Stimulated activated naive CD4-positive, alpha-beta T cell treated with Interleukin-2 at 50 U/mL for 16 hours (primary cell): ENCODE measurements at places on chromosomes 13 and 19.

DNA sequence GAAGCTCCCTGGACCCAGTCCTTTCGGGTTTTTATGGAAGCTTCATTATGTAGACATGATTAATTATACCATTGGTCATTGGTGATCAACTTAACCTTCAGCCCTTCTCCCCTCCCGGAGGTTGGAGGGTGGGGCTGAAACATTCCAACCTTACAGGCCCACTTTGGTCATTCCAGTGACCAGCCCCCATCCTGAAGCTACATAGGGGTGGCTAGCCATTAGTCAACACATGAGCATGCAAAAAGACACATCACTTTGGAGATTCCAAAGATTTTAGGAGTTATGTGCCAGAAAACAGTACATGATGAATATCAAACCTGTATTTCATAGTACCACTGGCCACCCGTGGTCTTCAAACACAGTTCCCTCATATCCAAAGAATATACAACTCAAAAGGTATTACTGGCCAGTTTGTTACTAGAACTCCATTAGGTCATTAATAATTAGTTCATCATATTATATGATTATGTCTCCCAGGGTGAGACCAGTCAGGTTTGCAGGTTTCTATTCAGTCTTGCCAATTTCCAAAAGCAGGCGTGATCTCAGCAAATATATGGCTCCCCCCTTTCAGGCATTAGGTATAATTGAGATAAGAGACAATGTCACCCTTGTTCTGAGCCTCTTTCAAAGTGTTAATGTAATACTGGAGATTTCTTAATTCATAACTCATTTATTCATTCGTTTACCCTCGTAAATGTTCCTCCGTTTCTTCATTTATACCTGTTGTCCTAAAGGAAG is 11.1 kb downstream of the PPP5C start:
- DNase-seq, result no peak

DNA sequence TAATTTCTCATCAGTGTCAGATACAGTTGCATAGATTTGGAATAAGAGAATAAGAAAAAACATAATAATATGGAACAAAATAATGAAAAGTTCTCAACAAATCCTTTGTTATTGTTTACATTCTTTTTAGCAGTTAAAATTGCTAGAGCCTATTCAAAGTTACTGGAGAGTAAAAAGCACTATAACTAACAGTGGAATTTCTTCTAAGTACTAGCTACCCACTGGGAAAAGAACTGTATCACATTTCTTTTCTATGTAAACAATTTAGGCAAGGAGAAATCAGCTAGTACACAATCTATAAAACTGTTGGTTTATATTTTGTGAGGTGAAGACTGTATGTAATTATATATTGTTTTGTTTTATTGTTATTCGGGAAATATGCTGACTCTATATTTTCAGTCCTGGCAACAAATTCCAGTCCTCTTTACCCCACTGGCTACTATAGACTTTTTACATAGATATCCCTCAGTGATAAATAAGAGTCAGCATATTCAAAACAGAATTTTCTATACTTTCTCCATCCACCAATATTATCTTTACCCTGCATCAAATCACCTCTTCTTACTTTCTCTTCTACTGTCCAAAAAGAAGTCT is 222.0 kb downstream of the PCDH9 start:
- no peak for DNase-seq

GRCh38 chr13:27972478-27972820 is 3.3 kb upstream of the CDX2 start:
- DNase-seq, result no peak

DNA sequence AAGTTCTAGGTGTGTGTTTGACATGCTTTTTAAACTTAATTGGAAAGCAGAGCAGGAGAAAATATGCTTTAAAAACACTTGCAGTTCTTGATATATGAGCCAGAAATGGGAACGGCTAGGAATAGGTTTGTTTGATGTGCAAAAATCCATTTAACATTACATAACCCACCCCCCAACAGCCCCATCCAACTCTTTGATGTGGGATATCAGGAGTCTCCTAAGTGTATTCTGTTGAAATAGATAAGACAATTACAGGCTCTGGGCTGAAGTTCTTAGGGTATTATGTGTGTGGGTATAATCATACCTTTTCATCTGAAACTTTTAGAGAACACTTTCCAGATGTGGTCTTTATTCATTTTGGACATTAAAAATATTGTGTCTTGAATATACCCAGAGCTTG is 240.4 kb upstream of the CSNK1A1L start:
- DNase-seq, result no peak

GRCh38 chr19:57803594-57804325 is 11.0 kb downstream of the ZNF552 start:
- no peak for DNase-seq

- no peak for DNase-seq
These were observed 29.4 kb downstream of the CCNE1 start for GRCh38 chr19:29841209-29841558.

- no peak for DNase-seq
These were observed 52.4 kb downstream of the LATS2 start for GRCh38 chr13:21009036-21009435.

- no peak for DNase-seq
These were observed 2674.7 kb upstream of the PCDH20 start for GRCh38 chr13:64090311-64090710.

DNA sequence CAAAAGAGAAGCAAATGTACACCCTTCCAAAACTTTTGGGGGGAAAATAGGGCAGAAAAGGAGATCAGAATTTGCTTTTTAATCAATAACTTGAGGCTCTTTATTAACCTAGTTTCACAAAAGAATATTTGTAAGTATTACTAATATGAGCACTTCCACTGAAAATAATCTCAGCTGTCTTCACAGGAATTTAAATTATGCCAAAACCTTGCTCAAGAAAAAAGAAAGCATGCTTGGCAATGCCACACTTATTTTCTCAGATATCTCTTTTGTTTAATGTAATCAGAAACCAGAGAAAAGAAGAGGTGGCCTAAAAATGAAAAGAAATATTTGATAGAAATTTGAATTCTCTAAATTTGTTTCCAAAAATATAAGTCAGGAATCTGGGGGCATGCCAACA is 234.9 kb upstream of the GPC6 start:
- DNase-seq, result no peak

- no peak for DNase-seq
These were observed 353.1 kb downstream of the ENOX1 start for GRCh38 chr13:43433691-43434141.

DNA sequence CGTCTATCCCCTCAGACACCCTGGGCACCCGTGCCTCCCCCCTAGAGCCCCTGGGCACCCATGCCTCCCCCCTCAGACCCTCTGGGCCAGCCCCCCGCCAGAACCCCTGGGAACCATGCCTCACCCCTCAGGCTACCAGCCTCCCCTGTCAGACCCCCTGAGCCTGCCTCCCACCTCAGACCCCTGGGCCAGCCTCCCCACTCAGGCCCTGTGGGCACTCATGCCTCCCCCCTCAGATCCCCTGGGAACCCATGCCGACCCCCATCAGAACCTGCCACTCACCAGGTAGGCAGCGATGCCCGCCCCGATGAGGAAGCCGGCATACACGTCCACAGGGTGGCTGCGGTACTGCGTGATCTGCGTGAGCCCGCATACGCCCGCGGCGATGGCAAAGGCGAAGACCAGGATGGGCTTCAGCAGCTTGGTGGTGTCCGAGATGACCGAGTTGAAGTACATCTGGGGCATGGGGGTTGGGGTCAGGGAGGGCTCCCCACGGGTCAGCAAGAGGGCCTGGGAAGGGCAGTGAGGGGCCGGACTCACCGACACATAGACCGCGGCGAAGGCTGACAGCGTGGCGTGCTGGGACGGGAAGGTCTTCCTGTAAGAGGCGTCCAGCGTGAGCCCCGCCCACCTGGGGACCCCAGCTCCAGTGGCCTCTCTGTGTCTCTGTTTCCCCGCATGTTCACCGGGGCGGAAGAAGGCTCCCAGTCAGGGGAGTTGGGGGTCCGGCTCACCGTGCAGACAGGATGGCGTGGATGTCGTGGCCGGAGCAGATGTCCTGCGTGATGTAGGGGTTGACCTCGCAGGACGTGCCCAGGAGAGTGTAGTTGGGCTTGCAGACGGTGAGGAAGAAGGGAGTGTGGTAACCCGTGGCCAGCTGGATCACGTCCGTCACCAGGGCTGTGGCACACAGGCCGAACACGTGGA is 7.3 kb downstream of the PLPPR3 start:
- DNase-seq, result no peak

DNA sequence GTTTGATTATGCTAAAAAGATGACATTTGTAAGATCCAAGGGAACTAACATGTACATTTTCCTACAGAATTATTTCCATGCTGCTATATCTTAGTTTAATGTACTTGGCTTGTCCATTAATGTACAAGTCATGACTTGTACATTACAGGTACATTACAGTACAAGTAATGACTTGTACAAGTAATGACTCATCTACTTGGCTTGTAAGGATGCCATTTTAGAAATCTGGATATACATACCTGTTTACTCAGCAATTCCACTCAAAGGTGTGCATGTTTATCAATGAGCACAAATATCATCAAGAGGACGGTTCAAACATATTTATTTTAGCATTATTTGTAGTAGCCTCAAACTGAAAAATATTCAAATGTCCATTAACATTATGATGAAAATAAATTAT is 87.0 kb upstream of the TRPC4 start:
- no peak for DNase-seq

- no peak for DNase-seq
These were observed 10.6 kb downstream of the FUT6 start for GRCh38 chr19:5828661-5829566.

DNA sequence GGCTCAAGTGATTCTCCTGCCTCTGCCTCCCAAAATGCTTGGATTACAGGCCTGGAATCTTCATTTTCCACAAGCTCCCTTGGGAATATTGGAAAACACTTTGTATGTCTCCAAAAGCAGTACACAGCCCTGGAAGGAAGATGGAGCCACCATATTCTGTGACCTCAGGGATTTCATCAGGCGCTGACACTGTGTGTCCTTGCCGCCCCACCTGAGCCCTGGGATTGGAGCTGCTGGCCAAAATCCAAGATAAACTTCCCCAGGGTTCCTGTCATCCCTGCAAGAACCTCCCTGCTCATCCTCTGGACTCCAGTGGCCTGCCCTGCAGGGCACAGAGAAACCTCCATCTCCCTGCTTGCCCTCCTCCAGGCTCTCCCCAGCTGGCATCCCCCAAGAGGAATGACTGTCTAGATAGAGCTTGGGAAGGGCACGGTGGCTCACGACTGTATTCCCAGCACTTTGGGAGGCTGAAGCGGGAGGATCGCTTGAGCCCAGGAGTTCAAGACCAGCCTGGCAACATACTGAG is 1.3 kb upstream of the GNG7 start:
- no peak for DNase-seq

DNA sequence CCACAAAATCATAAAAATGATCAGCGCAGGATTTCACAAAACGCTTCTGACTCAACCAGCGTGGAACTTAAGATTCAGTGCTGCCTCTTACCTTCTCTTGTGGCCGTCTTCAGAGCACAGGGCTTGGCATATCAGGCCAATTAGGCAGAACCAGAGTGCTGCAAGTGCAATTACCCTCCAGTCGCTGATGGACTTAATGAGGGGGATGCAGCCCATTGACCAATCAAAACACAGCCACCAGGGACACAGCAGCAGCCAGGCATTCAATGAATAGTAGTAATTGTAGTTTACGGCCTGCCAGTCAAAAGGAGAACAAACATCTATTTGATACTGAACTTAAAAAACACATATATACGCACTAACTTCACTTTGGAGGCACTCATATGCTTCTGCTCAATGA is 38.2 kb downstream of the TMTC4 start:
- DNase-seq, result no peak

- DNase-seq, result peak; percentile 13
These were observed 1.4 kb upstream of the MEGF8 start for GRCh38 chr19:42323852-42324654.

- no peak for DNase-seq
These were observed at the start of gene ZNF729 for GRCh38 chr19:22286151-22286810. Gene ZNF729 (plus strand): TSS chr19:22286441. CDS start chr19:22286526, 85 bp downstream.

DNA sequence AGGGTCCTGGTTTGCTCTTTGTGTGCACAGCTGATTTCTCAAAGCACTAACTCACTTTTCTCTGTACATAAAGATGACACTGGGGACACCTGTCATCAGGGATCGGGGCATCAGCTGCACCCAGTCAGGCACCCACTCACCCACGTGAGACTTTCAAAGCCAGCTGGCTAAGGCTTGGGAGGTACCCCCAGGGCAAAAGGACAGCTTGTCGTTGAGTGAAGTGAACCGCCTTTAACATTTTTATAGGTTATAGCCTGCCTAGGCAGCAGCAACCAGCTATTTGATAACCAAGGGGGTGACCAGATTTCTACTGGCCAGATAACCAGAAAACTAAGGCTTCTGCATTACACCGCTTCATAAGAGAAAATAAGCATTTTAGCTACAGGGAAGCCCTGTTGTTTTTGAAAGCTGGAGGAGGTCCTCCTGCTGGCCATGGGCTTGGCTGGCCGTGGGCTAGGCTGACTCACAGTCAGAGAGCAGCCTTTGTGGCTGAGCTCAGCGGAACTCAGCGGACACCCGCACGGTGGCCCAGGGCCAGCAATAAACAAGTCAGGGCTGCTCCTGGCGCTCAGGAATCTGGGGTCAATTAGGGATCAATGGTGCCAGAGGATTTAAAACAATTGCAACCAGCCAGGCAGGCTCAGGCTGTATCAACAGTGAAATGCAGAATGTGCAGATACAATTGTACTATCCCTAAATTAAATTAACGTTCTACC is 57.1 kb downstream of the ALOX5AP start:
- no peak for DNase-seq
